Suprapubic skin (tissue), 4 donors: ENCODE measurements at places on chromosomes 13 and 19. TPM values are rescaled to one million over a fixed set of nuclear protein-coding genes. Genes with fewer than 3 reads are reported as not detected.

Gene TMEM255B
- total RNA-seq: 0.76 TPM

Gene BSPH1
- not detected for total RNA-seq

Gene MIPEP
- 29.5 TPM for total RNA-seq

Gene MCEMP1
- total RNA-seq: 1.4 TPM

Gene RTBDN
- total RNA-seq: not detected

Gene ZNF540
- total RNA-seq: 3.0 TPM

Gene GIPC1
- total RNA-seq: 104 TPM

Gene PHLDB3
- total RNA-seq: 70.1 TPM

- no peaks in the 10 kb centered on the region for H3K4me1 ChIP-seq
- no peak overlapping the region for H3K27ac ChIP-seq
- H3K27me3 ChIP-seq: no peaks in the 10 kb centered on the region
- no peaks in the 10 kb centered on the region for H3K36me3 ChIP-seq
Observed at GRCh38 chr13:103218253-103218652, 152.0 kb upstream of the SLC10A2 start.

DNA sequence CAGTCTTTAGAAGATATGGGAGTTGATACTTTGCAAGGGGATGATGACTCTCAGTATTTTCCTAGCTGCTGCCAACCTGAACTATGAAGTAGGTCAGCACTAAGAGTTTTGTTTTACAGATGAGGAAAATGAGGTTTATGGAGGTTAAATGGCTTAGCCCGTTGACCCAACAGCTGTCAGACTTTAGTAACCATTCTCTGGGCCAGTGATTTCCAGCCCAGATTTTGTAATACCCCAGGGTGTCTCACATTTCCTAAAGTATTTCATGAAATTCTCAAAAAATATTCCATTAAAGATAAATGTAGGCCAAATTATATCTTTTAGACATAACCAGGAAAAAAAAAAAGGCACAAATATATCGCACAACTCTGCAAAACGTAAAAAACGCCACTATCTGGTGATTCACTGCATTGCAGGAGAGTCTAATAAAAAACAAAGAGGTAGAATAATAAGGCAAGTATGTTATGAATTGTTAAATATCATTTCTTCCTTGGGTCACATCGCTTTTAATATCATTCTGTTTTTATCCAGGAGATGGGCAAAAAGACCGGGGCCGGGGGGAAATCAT lies 112.5 kb downstream of the DACH1 start:
- H3K4me1 ChIP-seq: no peaks in the 10 kb centered on the region
- H3K4me3 ChIP-seq: no peak overlapping the region
- no peak for DNase-seq
- no peak overlapping the region for H3K27ac ChIP-seq

GRCh38 chr13:78603240-78603957 lies at the start of gene POU4F1:
Gene POU4F1 (minus strand): TSS chr13:78603552. CDS start chr13:78603326, 226 bp downstream.
- no peak for DNase-seq
- peaks cover 50% of the 10 kb centered on the region for H3K4me1 ChIP-seq
- H3K27me3 ChIP-seq: peaks cover 97% of the 10 kb centered on the region
- H3K27ac ChIP-seq: no peak within 1 kb of the TSS
- H3K36me3 ChIP-seq: no peaks in the 10 kb centered on the region

DNA sequence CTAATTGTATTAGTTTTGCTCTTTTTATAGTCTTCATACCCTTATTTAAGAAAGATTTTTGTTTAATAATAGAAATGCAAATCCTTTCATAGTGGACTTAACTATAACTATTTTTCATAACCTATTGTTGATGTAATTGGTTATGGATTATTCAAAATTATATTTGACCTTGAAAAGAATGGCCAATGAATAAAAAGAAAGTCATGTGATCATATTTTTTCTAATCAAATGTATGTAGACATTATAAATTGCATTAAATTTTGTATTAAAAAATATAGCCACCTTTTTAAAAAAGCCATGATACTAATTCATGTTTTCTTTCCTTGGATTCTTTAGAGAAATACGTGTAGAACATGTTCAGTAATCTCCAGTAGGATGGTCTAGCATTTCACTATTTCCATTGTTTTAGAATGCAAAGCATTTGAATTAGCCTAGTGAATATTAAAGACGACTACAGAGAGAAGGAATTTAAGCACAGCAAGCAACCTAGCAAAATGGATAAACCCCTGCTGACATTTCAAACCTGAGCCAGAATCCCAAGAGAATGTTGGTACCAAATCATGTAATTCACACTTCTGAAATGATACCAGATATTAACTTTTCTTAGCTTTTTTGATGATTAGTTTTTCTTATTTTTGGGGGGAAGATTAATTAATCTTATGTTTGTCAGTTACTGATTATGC lies 1297.4 kb upstream of the MIR17HG start:
- no peak overlapping the region for H3K27ac ChIP-seq
- H3K4me1 ChIP-seq: no peaks in the 10 kb centered on the region
- DNase-seq: no peak
- H3K36me3 ChIP-seq: no peaks in the 10 kb centered on the region
- no peaks in the 10 kb centered on the region for H3K27me3 ChIP-seq
- H3K4me3 ChIP-seq: no peak overlapping the region

DNA sequence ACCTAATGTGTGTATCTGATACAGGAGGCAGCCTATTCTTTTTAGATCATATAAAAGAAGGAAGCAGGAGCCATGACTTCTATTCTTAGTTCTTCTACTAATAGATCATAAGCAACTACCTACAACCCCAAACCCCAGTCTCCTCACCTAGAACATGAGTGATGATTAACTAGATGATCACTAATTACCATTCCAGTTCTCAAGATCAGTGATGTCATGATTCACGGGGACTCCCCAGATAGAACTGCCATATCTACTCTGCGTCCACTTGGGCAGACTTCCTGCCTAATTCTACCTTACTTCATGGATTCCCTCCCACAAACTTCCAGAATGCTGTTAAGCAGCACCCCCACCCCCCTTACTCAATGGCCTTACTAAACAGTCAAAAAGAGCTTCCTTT lies 380.1 kb downstream of the FGF14 start:
- H3K27ac ChIP-seq: no peak overlapping the region
- H3K4me3 ChIP-seq: no peak overlapping the region
- H3K36me3 ChIP-seq: no peaks in the 10 kb centered on the region

DNA sequence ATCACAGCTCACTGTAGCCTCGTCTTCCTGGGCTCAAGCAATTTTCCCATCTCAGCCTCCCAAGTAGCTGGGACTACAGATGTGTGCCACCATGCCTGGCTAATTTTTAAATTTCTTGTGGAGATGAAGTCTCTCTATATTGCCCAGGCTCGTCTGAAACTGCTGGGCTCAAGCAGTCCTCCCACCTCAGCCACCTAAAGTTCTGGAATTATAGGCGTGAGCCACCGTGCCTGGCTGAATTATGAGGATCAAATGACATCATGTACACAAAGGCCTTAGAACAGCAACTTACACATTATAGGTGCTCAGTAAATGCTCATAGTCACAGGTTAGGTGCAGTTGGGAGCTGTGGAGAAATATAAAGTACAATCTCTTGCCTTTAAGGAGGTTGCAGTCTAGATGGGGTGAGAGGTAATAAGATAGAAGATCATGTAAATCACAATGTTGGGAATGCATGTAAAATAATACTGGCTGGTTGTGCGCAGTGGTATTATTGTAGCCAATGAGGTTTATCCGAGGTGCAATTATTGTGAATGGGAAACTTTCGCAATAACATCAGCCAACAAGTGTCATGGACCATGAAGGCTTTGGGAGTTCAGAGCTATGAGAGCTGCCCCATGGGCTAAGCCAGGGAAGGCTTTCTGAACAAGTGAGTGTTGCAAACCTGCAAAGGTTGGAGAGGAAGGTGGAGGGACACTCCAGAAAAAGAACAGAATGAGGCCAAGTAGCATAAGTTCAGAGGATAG lies 29.8 kb upstream of the CXCL17 start:
- peak overlapping the region; percentile 4 for H3K27ac ChIP-seq
- no peaks in the 10 kb centered on the region for H3K27me3 ChIP-seq
- no peak overlapping the region for H3K4me3 ChIP-seq
- no peak for DNase-seq
- H3K4me1 ChIP-seq: no peaks in the 10 kb centered on the region

- H3K27me3 ChIP-seq: no peaks in the 10 kb centered on the region
- peaks cover 11% of the 10 kb centered on the region for H3K36me3 ChIP-seq
- peaks cover 35% of the 10 kb centered on the region for H3K4me1 ChIP-seq
- peak overlapping the region; percentile 80 for H3K27ac ChIP-seq
- no peak for DNase-seq
Observed at GRCh38 chr19:18587561-18587960, 1.0 kb upstream of the REX1BD start.

DNA sequence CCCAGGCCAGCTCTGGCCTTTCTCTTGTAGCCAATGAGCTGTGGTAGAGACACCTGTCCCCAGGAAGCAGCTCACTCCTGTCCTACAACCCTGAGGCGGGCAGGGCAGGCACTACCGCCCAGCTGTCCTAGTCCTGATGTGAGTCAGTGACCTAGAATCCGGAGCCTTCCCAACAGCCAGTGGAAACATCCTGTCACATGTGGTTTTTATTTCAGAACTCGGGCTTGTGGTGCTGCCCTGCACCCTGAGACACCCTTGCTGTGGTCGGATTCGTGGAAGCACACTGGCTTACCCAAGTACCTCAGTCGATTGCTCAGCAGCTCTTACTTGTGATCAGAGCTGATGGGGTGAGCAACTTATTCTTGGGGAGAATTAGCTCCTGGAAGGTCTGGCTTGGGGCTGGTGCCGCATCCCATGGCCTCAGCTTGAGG lies 83.6 kb upstream of the ARHGEF7 start:
- no peak for DNase-seq
- no peaks in the 10 kb centered on the region for H3K36me3 ChIP-seq
- H3K27me3 ChIP-seq: no peaks in the 10 kb centered on the region
- no peak overlapping the region for H3K27ac ChIP-seq
- no peak overlapping the region for H3K4me3 ChIP-seq

DNA sequence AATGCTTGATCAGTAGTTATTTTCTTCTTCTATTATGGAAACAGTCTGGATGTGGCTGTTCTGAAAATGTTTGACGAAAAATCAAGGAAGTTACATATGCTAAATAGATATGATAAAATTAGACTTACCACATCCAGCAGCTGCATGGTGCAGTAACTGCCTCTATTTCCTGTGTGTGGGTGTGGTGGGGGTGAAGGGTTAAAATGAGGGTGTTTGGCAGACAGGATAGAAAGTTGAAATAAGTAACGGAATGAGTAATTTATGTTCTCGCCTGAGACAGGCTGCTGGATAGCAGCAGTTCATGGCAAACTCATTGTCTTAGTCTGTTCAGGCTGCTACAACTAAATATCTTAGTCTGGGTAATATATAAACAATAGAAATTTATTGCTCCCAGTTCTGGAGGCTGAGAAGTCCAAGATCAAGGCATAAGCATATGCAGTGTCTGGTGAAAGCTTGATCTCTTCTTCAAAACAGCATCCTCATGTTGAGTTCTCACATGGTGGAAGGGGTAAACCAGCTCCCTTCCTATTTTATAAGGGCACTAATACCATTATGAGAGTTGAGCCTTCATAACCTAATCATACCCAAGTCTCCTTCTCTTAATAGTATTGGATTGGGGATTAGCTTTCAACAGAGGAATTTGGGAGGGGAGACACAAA lies 1248.9 kb downstream of the SLITRK5 start:
- H3K27me3 ChIP-seq: no peaks in the 10 kb centered on the region
- H3K4me3 ChIP-seq: no peak overlapping the region
- no peak overlapping the region for H3K27ac ChIP-seq
- no peaks in the 10 kb centered on the region for H3K4me1 ChIP-seq
- no peaks in the 10 kb centered on the region for H3K36me3 ChIP-seq
- no peak for DNase-seq

- H3K4me3 ChIP-seq: no peak overlapping the region
- no peaks in the 10 kb centered on the region for H3K36me3 ChIP-seq
- H3K27me3 ChIP-seq: no peaks in the 10 kb centered on the region
- no peaks in the 10 kb centered on the region for H3K4me1 ChIP-seq
Observed at GRCh38 chr13:82224806-82225205, 1657.5 kb downstream of the SLITRK1 start.

DNA sequence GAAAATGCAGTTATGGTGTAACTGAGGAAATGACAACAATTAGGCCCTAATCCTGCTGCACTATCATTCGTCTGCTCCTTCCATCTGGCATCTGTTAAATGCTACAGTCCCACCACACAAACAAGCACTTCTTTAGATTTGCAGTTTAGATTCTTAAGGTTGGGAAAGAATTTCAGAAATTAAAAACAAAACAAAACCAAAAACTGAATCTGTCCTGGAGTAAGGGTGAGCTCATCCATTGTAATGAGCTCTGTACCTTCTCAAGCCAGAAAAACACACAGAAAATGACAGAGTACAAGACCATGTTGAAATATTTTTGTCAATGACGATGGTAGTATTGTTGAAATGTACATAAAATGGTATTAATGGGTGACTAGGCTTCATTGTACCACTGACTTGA lies 28.3 kb downstream of the SMAD9 start:
- no peak for DNase-seq
- H3K27me3 ChIP-seq: no peaks in the 10 kb centered on the region
- H3K4me3 ChIP-seq: no peak overlapping the region
- no peaks in the 10 kb centered on the region for H3K36me3 ChIP-seq
- no peaks in the 10 kb centered on the region for H3K4me1 ChIP-seq
- no peak overlapping the region for H3K27ac ChIP-seq

DNA sequence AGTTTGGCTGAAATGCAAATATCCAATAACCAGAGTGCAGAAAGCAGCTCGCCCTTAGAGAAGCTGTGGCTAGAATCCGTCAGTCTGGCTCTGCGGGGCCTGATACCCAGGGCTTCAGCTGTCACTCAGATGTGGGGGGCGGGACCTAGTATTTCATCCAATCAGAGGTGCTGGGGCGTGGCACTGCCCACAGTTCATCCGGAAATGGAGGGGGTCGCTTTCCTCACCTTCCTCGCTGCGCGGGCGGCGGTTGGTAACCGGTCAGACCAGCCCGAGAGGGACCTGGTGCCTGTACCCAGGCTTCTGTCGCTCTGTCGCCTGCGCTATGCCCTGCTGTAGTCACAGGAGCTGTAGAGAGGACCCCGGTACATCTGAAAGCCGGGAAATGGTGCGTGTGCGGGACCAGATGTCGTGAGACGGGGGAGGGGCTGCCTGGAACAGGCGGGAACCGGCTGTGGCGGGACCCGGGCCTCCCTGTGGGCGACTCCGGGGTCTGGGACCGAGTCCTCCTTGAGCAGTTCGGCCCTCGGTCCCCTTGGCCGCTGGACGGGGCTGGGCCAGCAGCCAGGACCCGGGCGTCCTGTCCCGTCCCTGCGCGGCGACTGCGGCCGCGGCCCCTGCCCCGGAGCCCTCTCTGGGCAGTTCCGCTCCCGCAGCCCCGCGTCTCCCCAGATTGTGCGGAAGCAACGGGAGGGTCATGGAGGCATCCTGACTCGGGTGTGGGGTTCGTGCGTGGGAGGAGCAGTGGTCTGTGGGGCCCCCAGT lies at the start of gene ZNF700:
Gene ZNF700, plus strand, starts transcription at position 222 of the 765 bp plus-strand sequence. Its CDS starts 104 bp downstream, at position 326.
- peak within 1 kb of the TSS; percentile 99 for H3K4me3 ChIP-seq
- no peaks in the 10 kb centered on the region for H3K36me3 ChIP-seq
- H3K27me3 ChIP-seq: no peaks in the 10 kb centered on the region
- peak; percentile 97 for DNase-seq
- peaks cover 34% of the 10 kb centered on the region for H3K4me1 ChIP-seq

- DNase-seq: no peak
- H3K27me3 ChIP-seq: no peaks in the 10 kb centered on the region
- H3K27ac ChIP-seq: no peak overlapping the region
- H3K4me3 ChIP-seq: no peak overlapping the region
Observed at GRCh38 chr13:48192411-48192935, 40.5 kb upstream of the ITM2B start.
